ENCODE measurements at places on chromosomes 1 and 21.

DNA sequence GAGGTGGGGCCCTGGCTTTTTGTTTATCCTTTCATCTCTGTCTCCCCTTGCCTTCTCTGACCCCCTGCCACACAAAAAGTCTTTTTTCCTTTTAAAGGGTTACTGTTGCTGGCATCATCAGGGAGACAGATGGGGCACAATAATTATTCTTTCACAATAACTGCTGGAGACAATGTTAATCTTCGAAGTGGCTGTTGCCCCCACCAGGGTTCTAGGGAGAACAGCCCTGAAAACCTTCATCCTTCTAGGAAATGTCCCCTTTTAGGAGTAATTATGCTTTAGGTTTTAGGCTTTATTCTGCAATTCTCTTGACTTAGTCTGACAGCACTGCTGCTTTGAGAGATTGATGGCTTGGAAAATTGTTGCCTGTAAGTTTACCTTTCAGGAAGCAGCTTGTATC, 150.0 kb downstream of the NOS1AP start:
- H3K27ac ChIP-seq = no peak overlapping the region
- H3K27me3 ChIP-seq = no peaks in the 10 kb centered on the region
- H3K4me3 ChIP-seq = no peak overlapping the region
- DNase-seq = no peak
- H3K4me1 ChIP-seq = no peaks in the 10 kb centered on the region
- H3K36me3 ChIP-seq = no peaks in the 10 kb centered on the region

- H3K27ac ChIP-seq = no peak overlapping the region
- peaks cover 1% of the 10 kb centered on the region for H3K27me3 ChIP-seq
- no peak overlapping the region for H3K4me3 ChIP-seq
Measured at GRCh38 chr1:166836733-166837132, 2.5 kb upstream of the POGK start.

DNA sequence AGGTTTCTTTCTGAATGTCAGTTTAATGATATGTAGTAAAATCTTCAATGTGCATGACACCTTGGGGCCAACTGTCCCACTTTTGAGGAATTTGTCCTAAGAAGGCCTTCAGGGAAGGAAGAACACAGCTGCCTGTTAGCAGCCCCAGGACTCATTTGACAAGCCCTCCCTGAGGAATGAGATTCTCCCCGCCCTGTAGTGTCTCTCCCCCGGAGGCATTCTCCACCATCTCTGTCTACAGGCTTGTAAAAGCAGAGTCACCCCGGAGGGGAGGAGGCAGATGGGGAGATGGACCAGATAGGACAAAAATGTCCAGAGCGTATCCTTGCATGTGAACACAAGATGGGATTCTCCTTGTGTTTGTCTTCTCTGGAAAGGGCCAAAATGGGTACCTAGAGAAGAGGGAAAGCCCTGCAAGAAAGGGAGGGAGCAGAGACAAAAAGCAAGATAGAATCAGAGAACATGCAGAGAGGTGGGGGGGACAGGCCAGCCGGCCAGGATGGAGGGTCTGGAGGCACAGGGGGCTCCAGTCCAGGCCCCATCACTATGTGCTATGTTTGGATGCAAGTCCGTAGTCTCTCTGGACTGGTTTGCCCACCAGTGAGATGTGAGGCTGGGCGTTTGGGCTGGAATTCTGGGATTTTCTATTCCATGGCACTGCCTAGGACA, 12.0 kb upstream of the WNT3A start:
- H3K4me1 ChIP-seq = no peaks in the 10 kb centered on the region
- H3K27ac ChIP-seq = no peak overlapping the region
- H3K27me3 ChIP-seq = no peaks in the 10 kb centered on the region
- peak; percentile 65 for DNase-seq

GRCh38 chr1:220556641-220557040, 28.7 kb downstream of the MARK1 start:
- H3K4me3 ChIP-seq = no peak overlapping the region
- H3K36me3 ChIP-seq = no peaks in the 10 kb centered on the region
- no peaks in the 10 kb centered on the region for H3K4me1 ChIP-seq
- no peaks in the 10 kb centered on the region for H3K27me3 ChIP-seq
- DNase-seq = no peak

DNA sequence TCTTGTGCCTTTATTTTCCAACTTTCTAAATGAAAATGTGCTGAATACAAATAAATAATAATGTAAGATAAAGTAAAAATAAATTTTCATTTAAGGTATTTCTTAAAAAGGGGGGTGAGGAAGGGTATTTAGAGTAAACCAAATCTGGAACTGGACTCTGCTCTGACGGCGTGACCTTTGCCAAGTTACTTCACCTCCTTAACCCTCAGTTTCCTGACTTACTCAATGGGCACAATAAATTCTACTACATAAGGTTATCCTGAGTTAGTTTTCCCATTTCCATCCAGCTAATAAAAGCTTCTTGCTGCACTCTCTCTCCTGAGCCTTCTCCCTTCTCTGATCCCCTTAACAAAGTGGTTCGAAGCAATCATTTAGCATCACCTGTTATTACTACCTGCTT, 93.9 kb downstream of the NID1 start:
- DNase-seq = no peak
- H3K27me3 ChIP-seq = no peaks in the 10 kb centered on the region
- no peak overlapping the region for H3K27ac ChIP-seq
- H3K4me3 ChIP-seq = no peak overlapping the region
- H3K4me1 ChIP-seq = peaks cover 5% of the 10 kb centered on the region

- no peak overlapping the region for H3K27ac ChIP-seq
- no peak overlapping the region for H3K4me3 ChIP-seq
- no peaks in the 10 kb centered on the region for H3K27me3 ChIP-seq
- H3K4me1 ChIP-seq = peaks cover 52% of the 10 kb centered on the region
- no peak for DNase-seq
Measured at GRCh38 chr1:182977480-182977879, 24.5 kb upstream of the SHCBP1L start.

DNA sequence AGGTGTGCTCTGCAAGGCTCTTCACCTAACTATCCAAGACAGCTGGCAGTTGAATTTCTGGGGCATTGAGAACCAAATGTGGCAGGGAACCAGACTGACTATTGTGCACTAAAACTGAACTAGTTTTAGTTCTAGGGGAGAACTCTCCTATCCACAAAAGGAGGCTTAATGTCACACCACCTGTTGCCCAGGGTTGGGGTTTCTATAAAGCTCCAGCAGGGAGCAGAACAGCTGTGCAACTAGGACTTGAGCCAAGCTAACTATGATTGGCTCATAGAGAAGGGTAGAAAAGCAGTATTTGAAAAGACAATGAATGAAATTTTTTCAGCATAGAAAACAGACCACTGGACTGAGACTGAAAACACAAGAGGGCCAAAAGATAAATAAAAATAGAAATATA, 53.3 kb upstream of the FGGY start:
- no peaks in the 10 kb centered on the region for H3K4me1 ChIP-seq
- no peak for DNase-seq
- H3K36me3 ChIP-seq = no peaks in the 10 kb centered on the region
- H3K27ac ChIP-seq = no peak overlapping the region
- no peak overlapping the region for H3K4me3 ChIP-seq
- H3K27me3 ChIP-seq = no peaks in the 10 kb centered on the region

DNA sequence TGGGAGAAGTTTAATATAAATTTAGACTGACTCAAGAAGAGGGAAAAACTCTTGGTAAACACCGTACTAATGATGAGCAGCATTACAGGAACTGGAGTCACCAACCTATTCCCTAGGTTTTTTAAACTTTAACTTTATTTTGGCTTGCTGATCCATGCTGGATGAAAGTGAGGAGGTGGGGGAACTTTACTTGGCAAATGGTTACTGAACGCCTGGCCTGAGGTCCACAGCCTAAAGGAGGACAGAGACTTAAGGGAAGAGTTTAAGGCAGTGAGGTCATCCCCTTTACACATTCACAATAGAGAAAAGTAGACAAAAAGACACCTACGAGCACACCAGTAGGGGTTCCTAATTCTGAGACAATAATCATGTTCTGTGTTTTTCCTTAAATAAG, 25.6 kb upstream of the A3GALT2 start:
- peak overlapping the region; percentile 78 for H3K27ac ChIP-seq
- H3K4me3 ChIP-seq = no peak overlapping the region
- no peak for DNase-seq

DNA sequence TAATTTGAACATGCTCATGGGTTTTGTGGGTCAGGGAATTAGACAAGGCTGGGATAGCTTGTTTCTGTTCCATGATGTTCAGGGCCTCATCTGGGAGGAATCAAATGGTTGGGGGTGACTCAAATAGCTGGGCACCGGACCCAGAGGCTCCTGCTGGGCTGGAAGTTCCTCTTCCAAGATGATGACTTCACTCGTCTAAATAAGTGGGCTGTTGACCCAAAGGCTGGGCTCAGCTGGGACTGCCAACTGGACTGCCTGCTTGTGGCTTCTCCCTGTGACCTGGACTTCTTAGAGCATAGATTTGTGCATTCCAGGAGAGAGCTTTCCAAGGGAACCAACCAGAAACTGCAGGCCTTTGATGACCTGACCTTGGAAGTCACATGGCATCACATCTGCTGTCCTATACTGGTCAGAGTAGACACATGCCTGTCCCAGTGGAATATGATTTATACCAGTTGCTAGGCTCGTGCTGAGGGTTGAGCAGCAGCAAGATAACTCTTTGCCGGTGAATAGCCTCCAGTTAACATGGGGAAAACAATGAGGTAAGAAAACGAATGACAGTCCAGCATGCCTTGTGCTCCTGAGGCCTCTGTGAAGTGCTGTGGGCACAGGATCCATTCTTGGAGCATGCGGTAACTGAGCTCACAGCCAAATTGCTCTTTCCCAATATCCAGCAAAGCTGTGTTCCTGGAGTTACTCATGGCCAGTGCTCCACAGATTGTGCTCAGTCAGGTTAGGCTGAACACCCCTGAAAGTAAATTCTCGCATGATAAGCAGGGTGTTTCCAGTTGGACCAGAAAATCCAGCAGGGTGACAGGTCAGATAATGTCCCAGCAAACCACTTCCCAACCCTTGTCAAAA, 272.9 kb upstream of the TMEM51 start:
- H3K36me3 ChIP-seq = no peaks in the 10 kb centered on the region
- H3K27me3 ChIP-seq = no peaks in the 10 kb centered on the region
- H3K27ac ChIP-seq = no peak overlapping the region
- H3K4me1 ChIP-seq = no peaks in the 10 kb centered on the region
- no peak overlapping the region for H3K4me3 ChIP-seq

DNA sequence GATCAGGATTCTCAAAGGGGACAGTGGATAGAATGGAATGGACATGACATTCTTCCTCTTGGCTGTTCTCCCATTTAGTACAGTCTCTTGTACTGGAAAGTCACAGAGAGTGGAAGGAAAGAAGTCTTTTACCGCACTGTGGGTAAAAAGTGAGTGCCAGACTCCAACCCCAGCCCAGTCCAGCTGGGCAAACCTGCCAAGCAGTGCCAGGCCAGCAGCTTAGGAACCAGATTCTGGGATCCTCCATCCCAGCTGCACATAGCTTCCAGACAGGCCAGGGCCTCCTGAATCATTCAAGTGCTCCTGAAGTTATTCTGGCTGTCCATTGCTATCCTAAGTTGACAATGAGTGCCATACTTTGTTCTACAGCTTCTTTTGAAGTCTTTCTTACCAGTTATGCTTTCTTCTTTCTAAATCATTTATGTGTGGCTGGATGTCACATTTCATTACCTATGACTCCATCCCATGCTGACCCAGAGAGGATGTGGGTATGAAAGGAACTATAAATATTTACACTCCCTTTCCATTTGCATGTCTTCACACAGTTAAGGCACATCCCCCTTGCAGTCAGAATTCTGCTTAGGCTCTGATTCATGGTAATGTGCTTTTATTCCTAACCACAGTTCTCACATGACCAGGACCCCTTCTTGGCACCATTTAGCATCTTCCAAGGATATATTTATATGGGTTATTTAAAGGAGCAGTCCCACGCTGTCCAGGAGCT, 88.9 kb downstream of the AK5 start:
- no peaks in the 10 kb centered on the region for H3K4me1 ChIP-seq
- DNase-seq = no peak
- no peaks in the 10 kb centered on the region for H3K36me3 ChIP-seq
- H3K27ac ChIP-seq = no peak overlapping the region
- no peak overlapping the region for H3K4me3 ChIP-seq

DNA sequence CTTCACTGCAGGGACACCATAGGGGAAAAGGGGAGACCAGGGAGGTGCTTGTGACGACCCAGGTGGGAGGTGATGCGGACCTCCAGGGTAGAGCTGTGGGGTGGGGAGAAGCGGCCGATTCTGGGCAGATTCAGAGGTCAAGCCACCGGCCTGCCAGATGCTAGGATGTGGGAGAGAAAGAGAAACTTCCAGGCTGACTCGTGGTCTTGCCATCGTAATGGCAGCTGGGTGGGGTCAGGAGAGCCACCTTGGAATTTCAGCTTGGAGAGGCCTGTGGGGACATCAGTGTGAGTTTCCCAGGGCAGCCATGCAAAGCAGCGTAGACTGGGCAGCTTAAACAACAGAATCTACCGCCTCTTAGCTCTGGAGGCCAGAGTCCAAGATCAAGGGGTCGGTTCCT, 258.0 kb upstream of the VAMP3 start:
- DNase-seq = no peak
- no peak overlapping the region for H3K27ac ChIP-seq
- H3K4me1 ChIP-seq = no peaks in the 10 kb centered on the region
- H3K27me3 ChIP-seq = no peaks in the 10 kb centered on the region
- no peak overlapping the region for H3K4me3 ChIP-seq

DNA sequence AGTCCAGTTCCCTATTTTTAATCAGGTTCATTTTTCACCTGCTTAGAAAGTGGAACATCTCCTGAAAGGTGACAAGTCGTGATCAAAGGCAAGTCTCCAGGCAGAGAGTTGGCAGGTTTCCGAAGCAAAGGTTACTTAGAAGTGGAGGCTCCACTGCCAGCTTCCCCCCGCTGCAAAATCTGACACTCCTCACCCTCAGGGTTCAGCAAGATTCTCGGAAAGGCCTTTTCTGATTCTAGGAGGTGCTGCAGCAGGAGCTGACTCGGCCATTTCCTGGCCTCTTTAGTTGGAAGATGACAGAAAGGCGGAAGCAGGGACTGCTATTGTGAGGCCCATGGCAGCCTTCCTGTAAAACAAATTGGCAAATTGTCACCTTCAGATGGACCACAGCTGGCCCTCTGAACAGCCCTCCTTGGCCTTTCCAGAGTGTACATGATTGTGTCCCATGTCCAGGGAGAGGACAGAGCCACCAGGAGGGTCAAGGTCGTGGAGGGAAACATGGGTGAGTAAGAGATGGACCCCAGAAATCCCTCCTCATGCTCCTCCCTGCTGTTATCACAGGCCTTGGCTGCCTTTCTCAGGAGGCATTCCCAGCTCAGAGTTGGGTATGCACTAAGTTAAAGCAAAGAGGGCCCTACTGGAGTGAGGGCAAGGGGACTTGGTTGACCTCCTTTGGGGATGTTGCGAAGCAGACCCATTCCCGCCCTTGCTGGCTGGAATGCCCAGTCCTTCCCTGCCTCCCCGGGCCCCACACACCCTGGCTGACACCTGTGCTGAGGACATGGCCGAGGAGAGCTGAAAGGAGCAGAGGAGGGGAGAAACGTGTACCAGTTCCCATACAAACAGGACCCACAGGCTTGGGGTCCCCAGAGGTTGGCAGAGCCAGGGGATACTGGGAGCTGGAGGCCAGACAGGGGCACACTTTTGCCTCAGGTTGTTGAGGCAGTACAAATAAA, 115.5 kb upstream of the IRF2BP2 start:
- no peaks in the 10 kb centered on the region for H3K27me3 ChIP-seq
- DNase-seq = no peak
- peaks cover 83% of the 10 kb centered on the region for H3K4me1 ChIP-seq
- no peak overlapping the region for H3K4me3 ChIP-seq
- H3K36me3 ChIP-seq = no peaks in the 10 kb centered on the region
- H3K27ac ChIP-seq = peak overlapping the region; percentile 86

- H3K27me3 ChIP-seq = no peaks in the 10 kb centered on the region
- no peak overlapping the region for H3K27ac ChIP-seq
- H3K36me3 ChIP-seq = no peaks in the 10 kb centered on the region
- H3K4me3 ChIP-seq = no peak overlapping the region
Measured at GRCh38 chr1:67190410-67190809, 24.2 kb downstream of the IL23R start.

Measured in Caco-2 (cell line).